Thoracic aorta endothelial cell (primary cell): ENCODE measurements at places on chromosomes 6 and 20. TPM values are rescaled to one million over a fixed set of nuclear protein-coding genes. Genes with fewer than 3 reads are reported as not detected.

Gene CD24
- 1.1 and 1.7 TPM in 2 replicates for total RNA-seq

Gene CCN5
- 0.13 TPM in 1 of 2 replicates, not detected in the other for total RNA-seq

Gene PPDPF
- 41.0 and 75.0 TPM in 2 replicates for total RNA-seq

Gene FRK
- 0.07 and 0.13 TPM in 2 replicates for total RNA-seq

Gene TBXT
- total RNA-seq: not detected in 2 replicates

Gene PRSS35
- total RNA-seq: 0.07 and 0.27 TPM in 2 replicates

Gene NR2E1
- not detected in 2 replicates for total RNA-seq

Gene RBBP8NL
- total RNA-seq: not detected in 2 replicates

Gene NKAIN2
- total RNA-seq: not detected in 2 replicates

Gene CFAP206
- total RNA-seq: 0.50 and 0.53 TPM in 2 replicates

Gene PRND
- 1.2 and 2.3 TPM in 2 replicates for total RNA-seq

Gene SAMD10
- total RNA-seq: 1.9 and 2.6 TPM in 2 replicates

Gene UTRN
- 453 and 475 TPM in 2 replicates for total RNA-seq

Gene CRISP3
- total RNA-seq: not detected in 2 replicates

Gene PXDC1
- total RNA-seq: 50.6 and 81.1 TPM in 2 replicates

Gene ENPP3
- total RNA-seq: 0.13 TPM in 1 of 2 replicates, not detected in the other

Gene RIPPLY2
- total RNA-seq: not detected in 2 replicates
